ENCODE measurements at places on chromosomes 12 and 14.
A peak's percentile ranks its signal among the peaks of the same experiment; 100 is the strongest.

DNA sequence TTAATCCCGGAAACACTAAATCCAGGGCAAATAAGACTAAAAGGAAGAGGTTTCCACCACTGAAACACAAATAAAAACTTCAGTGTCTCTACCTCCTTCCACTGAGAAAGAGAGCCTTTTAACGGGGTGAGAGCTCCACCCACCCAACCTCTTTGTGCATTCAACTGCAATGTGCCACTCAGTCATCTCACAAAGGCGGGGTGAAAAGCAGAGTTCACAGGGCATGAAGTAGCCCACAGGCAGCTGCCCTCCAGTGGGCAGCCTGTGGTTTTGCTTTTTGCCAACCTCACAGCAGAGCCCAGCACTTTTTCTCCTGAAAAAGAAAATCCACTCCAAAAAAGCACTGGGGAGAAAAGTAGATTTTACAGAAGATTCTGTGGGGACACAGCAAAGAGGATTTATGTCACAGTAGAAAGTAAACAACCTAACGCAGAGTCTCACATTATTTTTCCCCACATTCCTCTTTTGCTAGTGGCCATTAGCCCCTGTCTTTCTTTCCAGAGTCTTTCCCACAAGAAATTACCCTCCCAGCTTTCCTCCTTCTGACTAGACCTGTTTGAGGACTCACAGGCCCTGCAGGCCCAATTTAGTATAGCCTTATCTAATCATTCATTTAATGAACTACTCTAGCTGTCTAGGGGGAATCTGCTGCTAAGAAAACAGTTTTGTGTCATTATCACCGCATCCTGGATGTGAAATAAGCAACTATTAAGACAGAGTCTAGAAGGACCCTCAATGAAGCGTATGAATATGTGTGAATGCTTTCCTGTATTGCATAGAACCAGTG is 753.8 kb upstream of the FOXG1 start:
- no peak for DNase-seq

- no peak for DNase-seq
Measured at GRCh38 chr12:23099604-23100003, 474.6 kb downstream of the ETNK1 start.

DNA sequence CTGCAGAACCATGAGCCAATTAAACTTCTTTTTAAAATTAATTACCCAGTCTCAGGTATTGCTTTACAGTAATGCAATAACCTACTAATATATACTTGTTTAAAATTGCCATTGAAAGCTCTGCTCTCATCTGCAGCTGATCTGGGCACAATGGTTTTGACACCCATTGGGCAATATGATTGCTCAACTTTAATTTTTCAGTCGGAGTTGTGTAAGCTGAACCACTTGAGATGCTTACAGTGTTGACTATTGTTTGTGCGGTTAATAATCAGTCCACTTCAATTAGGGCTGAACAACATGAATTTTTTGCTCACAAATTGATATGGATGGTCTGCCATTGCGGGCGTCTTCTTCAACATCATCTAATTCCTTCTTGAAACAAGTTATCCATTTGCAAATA is 18.0 kb upstream of the OR4K5 start:
- DNase-seq: no peak

DNA sequence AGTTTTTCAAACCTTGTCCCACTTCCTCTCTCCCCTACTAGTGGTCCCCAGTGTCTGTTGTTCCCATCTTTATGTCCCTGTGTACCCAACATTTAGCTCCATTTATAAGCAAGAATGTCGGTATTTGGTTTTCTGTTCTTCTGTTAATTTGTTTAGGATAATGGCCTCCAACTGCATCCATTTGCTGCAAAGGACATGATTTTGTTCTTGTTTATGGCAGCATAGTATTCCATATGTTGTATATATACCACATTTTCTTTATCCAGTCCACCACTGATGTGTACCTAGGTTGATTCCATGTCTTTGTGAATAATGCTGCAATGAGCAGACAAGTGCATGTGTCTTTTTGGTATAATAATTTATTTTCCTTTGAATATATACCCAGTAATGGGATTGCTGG is 52.2 kb downstream of the FAM186A start:
- no peak for DNase-seq

GRCh38 chr14:102182936-102183619 is 43.4 kb downstream of the WDR20 start:
- DNase-seq: no peak

GRCh38 chr12:15714256-15714655 is 74.9 kb downstream of the EPS8 start:
- no peak for DNase-seq

DNA sequence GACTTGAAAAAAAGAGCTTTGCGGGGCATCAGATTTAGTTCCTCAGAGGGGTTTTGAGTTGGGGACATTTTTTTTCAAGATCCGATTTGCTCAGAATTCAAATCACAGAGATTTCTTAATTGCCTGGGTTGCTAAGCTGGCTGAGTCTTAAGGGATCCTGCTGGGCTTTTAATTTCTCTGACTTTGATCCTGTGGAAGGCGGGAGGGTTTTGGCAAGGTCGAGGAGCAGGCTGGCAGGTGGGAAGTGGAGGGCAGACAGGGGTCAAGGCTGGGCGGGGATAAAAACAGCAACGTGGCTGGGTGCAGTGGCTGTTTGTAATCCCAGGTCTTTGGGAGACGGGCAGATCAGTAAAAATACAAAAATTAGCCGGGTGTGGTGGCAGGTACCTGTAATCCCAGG is 33.5 kb upstream of the CCDC63 start:
- DNase-seq: no peak

DNA sequence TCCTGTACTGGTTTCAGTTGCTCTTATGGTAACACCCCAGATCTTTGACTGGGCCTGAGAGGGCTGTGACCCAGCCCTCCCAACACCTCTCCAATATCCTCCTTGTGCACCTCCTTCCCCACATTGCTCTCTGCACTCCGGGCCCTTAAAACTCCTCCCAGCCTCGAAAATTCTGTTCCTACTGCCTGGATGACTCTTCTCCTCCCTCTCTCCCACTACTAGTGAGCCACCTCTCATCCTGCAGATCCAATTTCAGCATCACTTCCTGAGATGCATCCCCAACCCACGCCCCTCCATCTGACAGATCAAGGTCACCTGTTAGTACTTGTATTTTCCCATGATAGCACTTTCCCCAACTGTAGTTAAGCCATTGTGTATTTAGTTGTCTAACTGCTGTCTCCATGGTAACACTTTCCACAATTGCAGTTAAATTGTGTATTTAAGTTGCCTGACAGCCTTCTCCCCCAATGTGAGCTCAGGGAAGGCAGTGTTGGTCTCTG is 11.5 kb upstream of the NT5DC3 start:
- no peak for DNase-seq

- DNase-seq: no peak
Measured at GRCh38 chr12:108600702-108601007, 2.8 kb upstream of the TMEM119 start.

DNA sequence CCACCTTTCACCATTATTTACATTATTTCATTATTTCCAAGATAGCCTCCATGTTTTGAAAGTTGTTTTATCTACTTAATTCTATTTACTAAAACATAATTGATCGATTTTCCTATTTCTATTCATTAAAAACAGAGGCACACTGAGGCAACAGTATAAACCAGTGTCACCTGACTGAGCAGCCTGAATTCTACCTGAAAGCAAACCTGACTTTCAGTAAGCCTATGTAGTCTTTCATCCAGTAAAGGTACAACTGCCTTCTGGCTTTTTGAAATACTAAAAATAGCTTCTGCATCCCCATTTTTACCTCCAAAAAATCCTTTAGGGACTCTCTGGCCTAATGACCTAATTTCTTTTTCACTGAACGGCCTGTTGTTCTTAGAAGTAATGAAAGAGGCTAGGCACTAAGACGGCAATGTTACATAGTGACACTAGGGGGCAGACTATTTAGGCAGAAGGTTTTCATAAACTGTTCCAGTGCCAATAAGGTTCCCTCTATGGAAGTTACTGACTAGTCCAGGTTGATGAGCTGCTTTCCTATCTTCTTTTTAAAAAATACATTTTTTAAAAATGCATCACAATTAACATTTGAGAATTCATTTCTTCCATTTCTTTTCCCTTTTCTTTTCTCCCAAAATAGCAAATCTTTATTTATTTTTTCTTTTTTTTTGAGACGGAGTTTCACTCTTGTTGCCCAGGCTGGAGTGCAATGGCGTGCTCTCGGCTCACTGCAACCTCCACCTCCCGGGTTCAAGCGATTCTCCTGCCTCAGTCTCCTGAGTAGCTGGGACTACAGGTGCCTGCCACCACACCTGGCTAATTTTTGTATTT is 17.5 kb downstream of the ANAPC5 start:
- peak; percentile 91 for DNase-seq

DNA sequence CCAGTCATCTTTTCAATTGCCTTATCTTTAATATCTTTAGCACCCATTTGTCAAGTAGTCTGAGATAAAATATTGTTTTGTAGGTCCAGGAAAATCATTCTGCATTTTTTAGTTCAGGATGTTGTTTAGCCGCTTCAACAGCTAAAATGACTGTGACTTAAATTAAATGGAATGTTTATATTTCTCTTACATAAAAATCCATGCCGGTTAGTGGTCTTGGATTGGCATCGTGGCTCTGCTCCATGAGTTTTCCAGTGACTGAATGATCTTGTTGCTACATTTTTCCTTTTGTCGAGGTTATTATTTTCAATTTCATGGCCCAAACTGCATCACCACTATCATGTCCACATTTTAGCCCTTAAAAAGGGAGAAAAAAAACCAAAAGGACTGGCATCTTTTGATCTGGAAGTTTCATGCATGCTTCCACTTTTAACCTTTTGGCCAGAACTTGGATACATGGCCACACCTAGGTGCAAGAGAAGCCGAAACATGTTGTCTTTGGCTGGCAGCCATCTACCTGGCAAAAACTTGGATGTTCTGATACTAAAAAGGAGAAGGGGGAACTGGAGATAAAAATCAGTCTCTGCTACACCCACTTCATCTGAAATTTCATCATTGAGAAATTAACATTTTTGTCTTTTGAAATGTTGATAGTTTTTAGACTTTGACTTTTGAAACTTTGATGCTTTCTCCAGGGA is 142.4 kb downstream of the OTOGL start:
- DNase-seq: peak; percentile 63

GRCh38 chr12:62805517-62805916 is 129.4 kb downstream of the PPM1H start:
- DNase-seq: no peak

GRCh38 chr12:62660756-62661155 is 194.1 kb downstream of the MON2 start:
- peak; percentile 80 for DNase-seq

DNA sequence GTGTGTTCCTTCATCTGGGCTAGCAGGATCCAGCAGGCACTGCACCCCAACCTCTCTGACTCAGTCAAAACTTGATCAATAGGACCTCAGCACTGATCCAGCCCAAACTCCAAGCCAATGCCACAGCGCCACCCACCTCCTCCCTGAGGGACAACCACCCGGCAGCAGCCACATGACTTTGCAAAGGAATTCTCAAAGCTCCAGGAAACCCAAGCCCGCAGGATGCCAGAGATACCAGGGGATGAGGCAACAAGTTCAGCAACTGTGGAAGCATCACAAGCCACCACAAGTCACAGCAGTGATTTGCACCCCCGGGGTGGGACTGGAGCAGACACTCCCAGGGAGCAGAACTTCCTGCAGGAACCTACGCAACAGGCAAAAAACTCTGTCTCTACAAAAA is 37.3 kb downstream of the ACTN1 start:
- DNase-seq: peak; percentile 85

- DNase-seq: no peak
Measured at GRCh38 chr12:90355711-90356355, 599.1 kb downstream of the CCER1 start.

DNA sequence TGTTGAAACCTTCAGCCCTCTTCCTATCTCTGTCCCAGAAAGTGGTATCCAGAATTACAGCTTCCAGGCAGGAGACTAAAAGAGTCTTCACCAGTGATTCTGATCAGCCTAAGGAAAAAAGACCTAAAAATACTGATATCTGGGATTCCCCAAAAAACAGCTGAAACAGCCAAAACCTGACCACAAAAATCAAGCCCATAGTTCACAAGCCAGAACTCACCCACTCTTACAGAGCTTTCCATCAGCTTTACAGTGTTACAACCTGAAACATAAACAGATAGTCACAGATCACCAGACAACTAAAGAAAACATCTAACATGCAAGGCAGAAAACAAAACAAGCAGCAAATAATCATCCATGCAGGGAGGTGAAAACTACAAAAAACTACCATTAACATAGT is 26.0 kb upstream of the TSPAN8 start:
- no peak for DNase-seq

DNA sequence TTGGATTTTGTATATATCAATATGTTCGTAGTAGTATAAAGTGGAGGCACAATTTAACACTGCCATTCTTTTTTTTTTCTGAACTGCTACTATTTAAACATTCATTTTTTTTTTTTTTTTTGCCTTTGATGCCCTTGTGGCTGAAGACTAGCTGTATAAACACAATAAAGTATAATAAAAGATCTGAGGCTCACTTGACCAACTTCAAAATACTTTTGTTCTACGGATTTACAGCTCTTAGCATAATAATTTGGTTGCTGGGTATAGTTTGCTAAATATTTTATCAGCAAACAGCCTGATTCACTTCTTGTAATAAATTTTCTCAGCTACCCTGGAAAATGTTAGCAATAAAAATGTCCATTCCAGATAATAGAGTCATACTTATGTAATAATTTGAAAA is 128.3 kb downstream of the KCNC2 start:
- DNase-seq: no peak

- DNase-seq: no peak
Measured at GRCh38 chr12:70077441-70077840, 165.8 kb upstream of the CNOT2 start.

- no peak for DNase-seq
Measured at GRCh38 chr12:130577351-130577750, 138.7 kb downstream of the RIMBP2 start.

GRCh38 chr14:77141214-77142004 is at the start of gene ZDHHC22:
Gene ZDHHC22, minus strand, starts transcription at chr14:77141791. Its CDS starts 2,053 bp downstream, at chr14:77139738.
- peak; percentile 63 for DNase-seq

GRCh38 chr12:39390752-39391151 is 52.2 kb downstream of the KIF21A start:
- DNase-seq: no peak

DNA sequence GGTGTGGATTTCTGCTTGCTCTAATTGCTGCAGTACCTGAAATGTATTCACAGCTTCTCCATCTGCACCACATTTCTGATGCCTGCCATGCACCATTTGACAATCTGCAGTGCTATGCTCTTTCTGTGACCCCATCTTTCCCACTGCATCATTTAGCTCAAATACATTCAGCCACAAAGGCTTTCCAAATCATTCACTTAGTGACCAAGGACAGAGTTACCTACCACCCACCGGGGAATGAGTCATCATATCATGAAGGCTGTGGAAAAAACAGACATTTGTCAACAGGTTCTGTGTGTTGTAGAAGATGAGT is 465.5 kb upstream of the ATP2B1 start:
- DNase-seq: peak; percentile 8
